ENCODE measurements at places on chromosomes 11 and 22. TPM values are rescaled to one million over a fixed set of nuclear protein-coding genes. Genes with fewer than 3 reads are reported as not detected.

DNA sequence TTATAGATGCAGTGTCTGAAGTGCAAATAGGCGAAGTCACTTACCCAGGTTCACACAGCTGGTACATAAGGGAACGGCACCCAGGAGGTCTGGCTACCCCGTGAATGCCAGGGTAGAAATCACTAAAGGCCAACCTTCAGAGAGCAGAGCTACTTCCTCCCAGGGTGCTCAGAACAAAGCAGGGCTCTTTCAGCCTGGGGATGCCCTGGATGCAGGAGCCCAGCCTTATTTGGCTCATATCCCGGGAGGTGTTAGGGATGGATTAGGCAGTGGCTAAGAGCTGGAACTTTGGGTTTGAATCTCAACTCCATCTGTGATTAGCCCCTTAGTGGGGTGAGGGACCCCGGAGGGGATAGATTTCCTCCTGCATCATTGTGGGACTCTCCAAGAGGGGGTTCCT, 33.1 kb upstream of the ASPHD2 start:
- peak; percentile 45 for DNase-seq

GRCh38 chr11:17597770-17598169, 50.7 kb downstream of the OTOG start:
- no peak for DNase-seq

DNA sequence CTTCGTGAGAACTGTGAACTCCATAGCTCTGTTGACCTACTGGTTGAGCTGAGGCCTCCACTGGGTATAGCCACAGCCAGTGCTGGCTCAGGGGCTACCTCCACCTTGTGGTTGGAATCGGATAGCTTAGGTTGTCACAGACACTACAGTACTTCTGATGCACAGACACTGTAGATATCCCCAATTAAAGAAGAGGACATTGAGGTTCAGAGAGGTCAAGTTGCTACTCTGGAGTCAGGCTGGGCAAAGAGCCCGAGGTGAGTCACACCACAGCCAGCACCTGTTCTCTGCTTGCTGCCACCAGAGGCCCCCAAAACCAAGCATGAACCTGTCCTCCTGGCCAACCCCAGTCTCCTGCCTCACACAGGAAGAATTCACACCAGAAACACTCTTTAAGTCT, 5.4 kb downstream of the UFD1 start:
- no peak for DNase-seq

GRCh38 chr22:21719024-21719423, 16.6 kb downstream of the YPEL1 start:
- DNase-seq: no peak

- DNase-seq: no peak
Observed at GRCh38 chr11:43908683-43909082, 28.1 kb downstream of the ALKBH3 start.

- DNase-seq: no peak
Observed at GRCh38 chr11:131302836-131303235, 67.6 kb upstream of the NTM start.

GRCh38 chr22:25953276-25953675, 211.3 kb downstream of the MYO18B start:
- DNase-seq: no peak

GRCh38 chr22:49656291-49656851, 171.3 kb downstream of the BRD1 start:
- no peak for DNase-seq

DNA sequence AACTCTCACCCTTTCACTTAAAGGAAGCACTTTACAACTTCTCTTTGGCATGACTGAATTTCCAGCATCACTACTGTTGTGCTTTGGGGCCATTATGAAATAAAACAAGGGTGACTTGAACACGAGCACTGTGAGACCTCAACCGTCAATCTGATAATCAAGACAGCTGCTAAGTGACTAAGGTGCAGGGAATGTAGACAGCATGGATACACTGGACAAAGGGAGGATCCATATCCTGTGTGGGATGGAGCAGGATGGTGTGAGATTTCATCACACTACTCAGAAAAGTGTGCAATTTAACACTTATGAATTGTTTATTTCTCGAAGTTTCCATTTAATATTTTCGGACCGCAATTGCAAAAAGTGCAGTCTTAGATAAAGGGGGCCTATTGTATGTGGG, 16.1 kb upstream of the EXPH5 start:
- no peak for DNase-seq

DNA sequence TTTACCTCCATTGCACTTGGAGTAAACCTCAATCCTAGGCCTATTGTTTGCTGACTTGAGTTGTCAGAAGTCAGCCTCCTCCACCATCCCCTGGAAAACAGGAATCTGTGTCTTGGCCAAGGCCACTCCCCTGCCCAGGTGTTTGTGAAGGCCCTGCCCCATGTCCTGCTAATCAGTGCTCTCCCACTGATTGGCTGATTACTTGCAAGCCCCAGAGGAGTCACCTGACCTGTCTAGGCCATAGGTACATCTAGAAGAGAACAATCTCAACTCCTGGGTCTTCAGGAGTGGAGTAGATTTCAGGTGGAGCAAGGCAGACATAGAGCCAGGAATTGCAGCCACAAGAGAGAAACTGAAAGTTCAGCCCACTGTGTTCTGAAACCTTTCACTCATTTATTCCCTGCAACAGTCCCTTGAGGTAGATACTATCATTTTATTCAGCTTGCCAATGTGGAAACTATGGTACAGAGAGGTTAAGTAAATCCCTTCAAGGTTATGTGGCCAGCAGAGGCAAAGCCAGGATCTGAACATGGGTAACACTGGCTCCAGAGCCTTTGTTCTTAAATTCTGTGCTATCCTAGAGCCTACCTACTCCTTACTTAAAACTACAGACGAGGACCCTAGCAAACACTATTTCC, 10.4 kb downstream of the OAF start:
- DNase-seq: no peak

- DNase-seq: peak; percentile 92
Observed at GRCh38 chr11:119337581-119338317, 2.9 kb downstream of the C1QTNF5 start.

DNA sequence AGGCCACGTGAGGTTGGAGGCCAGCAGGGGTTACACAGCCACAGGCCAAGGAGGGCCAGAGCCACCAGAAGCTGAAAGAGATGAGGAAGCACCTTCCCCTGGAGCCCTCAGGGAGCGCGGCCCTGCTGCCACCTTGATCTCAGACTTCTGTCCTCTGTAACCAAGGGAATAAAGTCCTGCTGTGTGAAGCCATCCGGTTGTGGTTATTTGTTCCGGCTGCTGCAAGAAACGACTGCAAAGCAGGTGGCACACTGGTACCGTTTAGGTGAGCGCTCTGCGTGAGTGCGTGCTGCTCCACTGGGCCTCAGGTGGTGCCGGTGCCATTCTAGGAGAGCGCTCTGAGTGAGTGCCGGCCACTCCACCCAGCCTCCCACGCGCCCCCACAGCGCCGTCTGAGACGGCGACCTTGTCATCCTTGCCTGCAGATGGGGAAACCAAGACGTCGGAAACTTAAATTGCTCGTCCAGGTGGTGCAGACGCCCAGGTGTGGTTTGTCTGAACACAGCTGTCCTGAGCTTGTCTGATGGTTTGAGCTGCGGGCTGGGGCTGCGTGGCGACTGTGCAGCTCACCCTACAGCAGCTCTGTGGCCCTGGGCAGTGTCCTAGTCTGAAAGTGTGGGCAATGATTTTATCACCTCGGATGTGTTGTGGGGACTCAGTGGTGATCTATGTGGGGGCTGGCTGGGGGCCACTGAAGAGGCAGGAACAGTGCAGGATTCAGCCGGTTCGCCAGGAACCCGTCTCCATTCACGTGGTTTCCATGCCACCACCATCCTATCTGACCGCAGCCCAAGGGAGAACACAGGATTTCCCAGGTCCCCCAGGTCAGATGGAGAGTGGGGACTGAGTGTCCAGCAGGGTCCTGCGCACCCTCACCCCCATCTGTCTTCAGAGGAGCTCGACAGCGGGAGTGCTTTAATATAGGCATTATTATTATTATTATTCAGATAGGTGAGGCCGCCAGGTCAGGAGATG, 4.6 kb upstream of the MRGPRG start:
- no peak for DNase-seq

GRCh38 chr11:36243641-36244040, 45.6 kb downstream of the COMMD9 start:
- DNase-seq: no peak

DNA sequence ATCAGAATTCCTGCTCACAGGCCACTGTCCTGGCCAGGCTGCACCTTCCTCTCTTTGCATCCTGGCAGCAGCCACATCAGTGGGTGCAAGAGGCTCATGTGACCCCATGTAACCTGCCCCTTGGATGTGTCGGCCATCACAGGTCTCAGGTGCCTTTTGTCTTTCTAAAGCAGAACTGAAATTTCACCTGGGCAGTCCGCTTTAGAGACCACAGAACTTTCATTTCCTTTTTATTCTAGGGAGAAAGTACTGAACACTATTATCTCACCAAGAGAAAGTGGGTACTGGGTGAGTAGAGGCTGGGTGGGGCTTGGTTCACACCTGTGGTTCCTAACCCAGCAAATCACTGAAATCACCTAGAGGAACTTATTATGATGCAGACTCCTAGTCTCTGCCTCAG, 51.7 kb upstream of the NUP160 start:
- DNase-seq: no peak

DNA sequence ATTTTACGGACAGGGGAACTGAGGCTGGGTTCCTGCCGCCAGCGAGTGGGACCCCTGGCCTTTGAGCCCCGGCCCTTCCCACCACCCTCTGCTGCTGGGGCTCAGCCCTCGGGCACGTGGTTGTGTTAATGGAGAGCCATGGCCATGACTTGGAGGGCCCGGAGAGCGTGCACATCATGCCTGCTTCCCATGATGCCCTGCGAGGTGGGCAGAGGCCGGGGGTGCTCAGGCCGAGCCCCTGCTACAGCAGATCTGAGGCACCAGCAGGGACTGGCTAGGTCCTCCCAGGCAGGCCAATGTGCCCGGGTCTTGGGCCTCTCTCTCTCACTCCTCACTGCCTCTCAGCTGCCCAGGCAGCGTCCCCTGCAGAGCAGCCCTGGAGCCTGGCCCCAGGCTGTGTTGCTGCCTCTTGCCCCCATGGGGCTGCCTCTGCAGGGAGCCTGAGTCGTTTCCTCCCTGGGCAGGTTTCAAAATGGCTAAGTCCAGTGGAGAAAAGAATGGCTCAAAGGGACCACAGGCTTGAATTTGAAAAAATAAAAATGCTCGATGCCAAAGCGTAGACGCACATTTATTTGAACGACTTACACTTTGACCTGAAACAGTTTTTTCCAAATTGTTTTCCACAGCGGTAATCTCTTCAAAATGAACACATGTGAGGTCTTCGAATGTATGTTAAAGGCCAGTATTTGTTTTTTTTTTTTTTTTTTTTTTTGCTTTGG, 72.6 kb upstream of the CLDN5 start:
- DNase-seq: no peak

DNA sequence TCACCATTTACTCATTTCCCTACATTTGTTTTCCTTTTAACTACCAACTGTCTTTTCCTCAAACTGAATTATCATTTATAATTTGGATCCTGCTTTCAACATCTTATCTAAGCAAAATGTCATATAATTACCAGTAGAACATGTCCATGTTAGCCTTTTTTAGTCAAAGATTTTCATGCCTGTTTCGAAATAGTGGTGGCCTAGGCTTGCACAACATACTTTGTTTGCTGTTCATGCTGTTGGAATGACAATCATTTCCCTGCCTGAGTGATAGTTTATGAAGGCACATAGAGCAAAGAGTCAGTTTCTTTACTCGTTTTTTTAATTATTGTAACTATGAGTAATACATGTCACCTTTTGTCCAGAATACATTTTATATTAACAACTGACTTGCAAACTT, 144.3 kb upstream of the ANO3 start:
- no peak for DNase-seq

DNA sequence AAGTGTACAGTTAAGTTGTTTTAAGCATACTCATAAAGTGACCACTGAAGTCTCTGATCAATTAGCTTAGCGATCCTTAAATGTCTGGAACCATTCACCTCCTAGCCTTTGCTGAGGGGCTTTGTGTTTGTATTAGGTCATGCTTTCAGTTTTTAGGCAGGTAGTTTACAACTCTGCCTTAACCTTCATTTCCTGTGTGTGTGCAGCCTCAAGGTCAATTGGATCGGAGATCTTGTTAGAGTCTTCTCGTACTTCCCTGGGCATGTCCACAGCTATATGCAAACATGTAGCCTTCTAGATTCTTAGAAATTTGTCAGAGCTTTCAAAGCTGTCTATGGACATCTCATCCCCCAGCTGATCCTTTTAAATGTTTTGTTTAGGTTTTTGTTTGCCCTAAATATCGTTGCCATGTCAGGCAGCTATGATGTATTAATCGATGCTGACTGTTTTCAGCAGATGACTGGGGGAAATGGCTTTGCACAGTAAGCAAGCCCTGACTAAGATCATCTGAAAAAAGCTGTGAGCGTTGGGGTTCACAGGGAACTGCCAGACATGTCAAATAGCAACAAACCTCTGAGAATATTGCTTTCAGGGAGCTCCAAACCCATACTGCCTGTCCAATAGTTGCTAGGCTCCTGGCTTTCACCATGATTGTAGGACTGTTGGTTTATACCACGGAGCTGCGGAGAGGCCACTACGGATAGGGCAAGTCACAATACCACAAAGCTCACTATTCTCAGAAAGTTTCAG, 45.6 kb downstream of the GLYAT start:
- DNase-seq: no peak

GRCh38 chr11:61734767-61735166, 17.7 kb upstream of the MYRF start:
- no peak for DNase-seq

- DNase-seq: no peak
Observed at GRCh38 chr11:64933213-64933934, 2.3 kb downstream of the GPHA2 start.

- peak; percentile 48 for DNase-seq
Observed at GRCh38 chr11:47552056-47552565, 821 bp downstream of the CELF1 start.

- no peak for DNase-seq
Observed at GRCh38 chr11:69734841-69735240, 31.0 kb upstream of the FGF19 start.

GRCh38 chr11:61447601-61448551, 18.0 kb downstream of the SDHAF2 start:
- no peak for DNase-seq

GRCh38 chr22:35601743-35602615, 15.2 kb downstream of the MB start:
- no peak for DNase-seq

DNA sequence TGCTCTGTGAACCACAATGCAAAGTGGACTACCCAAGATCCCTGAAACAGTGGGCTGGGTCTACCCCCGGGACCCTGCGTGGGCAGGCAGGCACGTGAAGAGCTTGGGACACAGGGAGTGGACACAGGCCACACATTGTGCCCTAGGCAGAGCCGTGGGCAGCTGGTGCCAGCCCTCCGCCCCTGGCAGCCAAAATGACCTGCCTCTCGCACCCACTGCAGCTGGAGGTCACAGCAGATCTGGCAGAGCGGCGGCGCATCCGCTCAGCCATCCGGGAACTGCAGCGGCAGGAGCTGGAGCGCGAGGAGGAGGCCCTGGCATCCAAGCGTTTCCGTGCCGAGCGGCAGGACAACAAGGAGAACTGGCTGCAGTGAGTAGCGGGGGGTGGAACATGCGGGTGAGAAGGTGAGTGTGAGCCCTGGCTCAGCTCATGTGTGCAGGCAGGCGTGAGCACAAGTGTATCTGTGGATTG, 6.7 kb downstream of the SMTN start:
- no peak for DNase-seq

GRCh38 chr11:36292311-36292722, 3.1 kb upstream of the COMMD9 start:
- DNase-seq: peak; percentile 47

- DNase-seq: no peak
Observed at GRCh38 chr22:46578251-46578823, 40.9 kb upstream of the CELSR1 start.

- DNase-seq: no peak
Observed at GRCh38 chr11:102238391-102238821, 78.9 kb upstream of the BIRC3 start.

Gene MS4A4E
- not detected for total RNA-seq

Gene PNPLA5
- 0.11 TPM for total RNA-seq

Gene SMTNL1
- total RNA-seq: 0.28 TPM

Gene TRIM22
- total RNA-seq: 21.3 TPM

Data from neural progenitor cell (in vitro differentiated cells).